ENCODE measurements at places on chromosomes 12 and 14. TPM values are rescaled to one million over a fixed set of nuclear protein-coding genes. Genes with fewer than 3 reads are reported as not detected.

CLEC6A gene
- total RNA-seq = not detected

MMP19 gene
- 0.62 TPM for total RNA-seq

INHBC gene
- total RNA-seq = not detected

RERGL gene
- total RNA-seq = not detected

ATN1 gene
- 72.0 TPM for total RNA-seq

CELA1 gene
- total RNA-seq = not detected

GNB3 gene
- total RNA-seq = 1.4 TPM

SIX4 gene
- total RNA-seq = 2.8 TPM

TSPAN19 gene
- total RNA-seq = not detected

AGAP2 gene
- 0.12 TPM for total RNA-seq

OGFOD2 gene
- total RNA-seq = 13.8 TPM

SLC16A7 gene
- 0.12 TPM for total RNA-seq

CAND1 gene
- total RNA-seq = 83.3 TPM

CMTM5 gene
- not detected for total RNA-seq

ERG28 gene
- total RNA-seq = 12.2 TPM

C1S gene
- 42.0 TPM for total RNA-seq

COCH gene
- 25.2 TPM for total RNA-seq

PLEKHG7 gene
- not detected for total RNA-seq

NANOG gene
- total RNA-seq = not detected

SDSL gene
- 28.3 TPM for total RNA-seq

OR4N5 gene
- total RNA-seq = not detected

MRPL52 gene
- total RNA-seq = 187 TPM

TEAD4 gene
- total RNA-seq = 46.1 TPM

KCNJ8 gene
- 0.22 TPM for total RNA-seq

HOXC13 gene
- 21.8 TPM for total RNA-seq

SRRM4 gene
- total RNA-seq = not detected

TRMT5 gene
- total RNA-seq = 12.8 TPM

TMCC3 gene
- 1.6 TPM for total RNA-seq

IFT81 gene
- total RNA-seq = 12.3 TPM

ATP6V1D gene
- total RNA-seq = 107 TPM

GLIPR1L1 gene
- total RNA-seq = not detected

CMA1 gene
- total RNA-seq = not detected

IRAK3 gene
- total RNA-seq = 1.3 TPM

RNF212B gene
- not detected for total RNA-seq

BCL11B gene
- total RNA-seq = 0.33 TPM

PPP1R1A gene
- 0.33 TPM for total RNA-seq

SNAPC1 gene
- total RNA-seq = 11.4 TPM

ALDH2 gene
- total RNA-seq = 85.6 TPM

TSHR gene
- total RNA-seq = not detected

LRTM2 gene
- total RNA-seq = not detected

SLC24A4 gene
- 0.15 TPM for total RNA-seq

TMTC1 gene
- 0.03 TPM for total RNA-seq

GUCY2C gene
- not detected for total RNA-seq

GPR137C gene
- total RNA-seq = 0.05 TPM

IFI27 gene
- total RNA-seq = 0.40 TPM

GYS2 gene
- not detected for total RNA-seq

CRACR2A gene
- 1.6 TPM for total RNA-seq

INTS13 gene
- total RNA-seq = 25.5 TPM

INSM2 gene
- total RNA-seq = not detected

DNAI7 gene
- total RNA-seq = 0.08 TPM

LALBA gene
- not detected for total RNA-seq

GALNT8 gene
- not detected for total RNA-seq

BCL2L2 gene
- total RNA-seq = 18.0 TPM

LBHD2 gene
- not detected for total RNA-seq

FOXN4 gene
- 0.03 TPM for total RNA-seq

OTOGL gene
- total RNA-seq = not detected

FOS gene
- total RNA-seq = 9.6 TPM
